GM12891 (cell line): ENCODE measurements at places on chromosomes 7 and 10.

DNA sequence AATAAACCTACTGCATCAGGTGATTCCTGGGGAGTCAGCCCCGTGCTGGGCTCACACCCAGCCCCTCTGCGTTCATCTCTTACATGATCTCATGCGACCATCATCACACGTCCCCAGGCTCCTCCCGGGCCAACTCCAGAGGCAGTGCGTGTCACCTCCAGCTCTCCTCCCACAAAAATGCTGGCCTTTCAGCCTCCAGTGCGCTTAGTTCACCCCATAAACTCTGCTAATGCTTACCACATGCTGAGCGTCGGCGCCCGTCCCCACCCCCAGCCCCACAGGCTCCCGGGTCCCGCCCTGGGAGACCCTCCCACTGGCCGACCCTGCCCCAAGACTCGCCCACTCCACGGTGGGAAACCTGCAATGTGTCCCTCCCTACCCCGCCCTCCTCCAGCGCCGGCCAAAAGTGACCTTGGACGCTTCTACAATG lies 816 bp upstream of the SDK1 start:
- no peak for DNase-seq

DNA sequence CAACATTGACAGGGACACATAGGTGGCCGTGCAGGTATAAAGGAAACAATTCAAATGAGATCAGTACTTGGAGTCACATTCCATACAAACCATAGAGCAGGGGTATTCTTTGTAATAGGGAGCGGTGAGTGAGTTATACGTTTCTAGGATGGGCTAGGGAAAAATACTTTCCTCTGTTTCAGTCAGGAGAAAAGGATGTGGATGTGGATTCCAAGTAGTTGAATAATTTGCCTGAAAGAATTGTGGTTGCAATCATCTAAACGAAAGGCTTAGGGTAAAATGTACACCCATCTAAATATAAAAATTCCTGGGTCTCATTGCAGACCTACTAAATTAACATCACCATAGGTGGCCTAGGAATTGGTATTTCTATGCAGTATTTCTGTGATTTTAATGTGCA lies 270.7 kb upstream of the IGFBP3 start:
- no peak for DNase-seq

GRCh38 chr7:124712017-124712416 lies 53.6 kb downstream of the GPR37 start:
- DNase-seq, result no peak

GRCh38 chr7:112481833-112482670 lies 1.3 kb downstream of the LSMEM1 start:
- DNase-seq, result no peak

DNA sequence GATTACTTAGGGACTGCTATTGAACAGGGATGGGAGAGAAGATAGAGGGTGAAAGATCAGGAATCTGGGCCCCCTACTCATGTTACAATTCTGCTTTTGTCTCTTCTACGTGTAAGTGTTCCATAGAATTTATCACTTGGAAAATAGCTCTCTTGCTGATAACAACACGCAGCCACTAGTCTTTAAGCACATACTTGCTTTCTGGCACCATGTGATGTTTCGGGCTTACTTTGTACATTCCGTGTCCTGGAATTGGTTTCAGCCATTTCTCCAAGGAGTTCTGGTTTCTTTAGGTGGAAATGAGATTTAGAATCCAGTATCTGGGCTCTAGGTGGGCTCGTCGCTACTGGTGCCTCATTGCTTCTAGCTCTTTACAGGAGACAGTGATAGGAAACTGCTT lies 59.7 kb downstream of the TFAM start:
- DNase-seq, result no peak

- DNase-seq, result no peak
These were observed 24.7 kb downstream of the DNAJB12 start for GRCh38 chr10:72330069-72330426.

- DNase-seq, result no peak
These were observed 1047.5 kb downstream of the GATA3 start for GRCh38 chr10:9102026-9102425.

DNA sequence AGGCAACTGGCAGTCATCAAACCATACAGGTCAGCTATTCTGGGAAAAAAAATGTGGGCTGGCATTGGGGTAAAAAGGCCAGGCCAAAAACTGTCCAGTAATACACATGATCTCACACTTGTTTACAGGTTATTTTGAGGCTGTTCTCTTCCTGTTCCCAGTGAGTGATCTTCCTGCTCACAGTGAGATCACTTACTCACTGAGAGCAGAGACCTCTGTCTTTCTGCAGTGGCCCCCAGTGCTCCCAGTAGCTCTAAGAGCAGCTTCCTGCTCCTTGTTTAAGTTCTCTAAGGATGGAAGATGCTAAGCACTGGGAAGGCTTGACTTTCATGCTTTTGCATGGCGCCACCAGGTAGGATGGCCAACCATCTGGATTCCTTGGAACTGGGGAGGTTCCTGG lies 93.5 kb upstream of the KIAA1217 start:
- no peak for DNase-seq

- DNase-seq, result no peak
These were observed 50.2 kb upstream of the PHYHIPL start for GRCh38 chr10:59126261-59126660.

GRCh38 chr7:90938371-90938770 lies 325.9 kb upstream of the FZD1 start:
- DNase-seq, result no peak

GRCh38 chr10:18202680-18203460 lies 62.6 kb downstream of the CACNB2 start:
- DNase-seq, result no peak

DNA sequence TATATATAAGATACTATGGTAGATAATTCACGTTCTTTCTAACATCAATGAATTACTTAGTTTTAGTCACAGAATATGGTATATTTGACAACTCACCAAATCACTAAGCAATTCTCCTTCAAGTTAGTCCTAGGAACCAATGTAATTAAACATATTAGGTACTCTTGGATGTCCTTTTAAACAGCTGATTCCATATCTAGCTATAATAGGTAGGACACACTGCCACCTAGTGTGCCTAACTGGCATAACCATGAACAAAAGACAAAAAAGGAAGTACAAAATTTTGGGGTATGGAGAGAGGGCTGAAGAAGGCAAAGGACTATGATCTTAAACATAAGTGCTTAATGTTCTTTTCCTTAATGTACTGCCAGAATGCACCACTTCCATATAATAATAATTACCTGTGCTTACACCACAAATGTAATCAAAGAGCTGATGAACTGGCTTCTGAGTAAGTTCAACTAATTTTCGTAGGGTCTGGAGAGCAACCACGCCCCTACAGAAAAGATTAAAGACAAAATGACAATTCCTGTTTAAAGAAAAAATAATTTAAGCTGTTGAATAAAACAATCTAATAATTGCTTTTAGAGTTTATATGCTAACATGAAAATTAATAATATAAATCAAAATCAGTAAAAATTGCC lies 28.7 kb downstream of the PNPLA8 start:
- DNase-seq, result no peak

DNA sequence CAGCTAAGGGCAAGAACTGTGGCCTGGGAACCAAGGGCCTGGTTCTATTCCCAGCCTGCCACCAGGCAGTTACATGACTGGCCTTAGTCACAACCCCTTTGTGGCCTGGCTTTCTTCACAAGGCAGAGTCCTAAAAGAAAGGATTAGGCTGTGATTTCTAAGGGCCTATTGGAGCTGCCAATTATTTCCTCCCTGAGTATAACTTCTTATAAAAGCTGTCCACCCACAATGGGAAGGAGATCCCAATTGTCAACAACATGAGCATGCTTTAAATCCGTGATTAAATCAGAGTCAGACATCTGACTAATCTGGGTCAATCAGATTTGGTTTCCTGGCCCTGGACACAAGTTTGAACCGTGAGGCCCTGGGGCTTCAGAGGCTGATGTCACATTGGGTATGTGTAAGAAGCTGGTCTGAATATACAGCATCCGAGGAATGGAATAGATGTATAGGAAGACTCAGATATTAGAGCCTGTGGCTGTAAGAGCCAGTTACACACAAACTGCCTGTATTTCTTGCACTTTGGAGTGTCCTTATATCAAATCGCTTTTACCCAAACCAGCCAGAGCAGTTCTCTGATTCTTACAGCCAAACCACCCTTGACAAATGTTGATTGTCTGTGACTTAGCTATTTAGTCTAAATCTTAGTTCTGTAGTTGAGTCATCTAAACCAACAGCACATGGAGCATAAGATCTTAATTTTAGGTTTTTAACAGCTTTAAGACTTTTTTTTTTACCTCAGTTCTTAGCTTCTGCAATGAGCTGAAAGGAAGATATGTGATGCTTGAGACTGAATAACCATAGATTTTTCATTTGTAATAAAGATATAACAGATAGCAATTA lies 61.3 kb downstream of the ABCB4 start:
- DNase-seq, result no peak

DNA sequence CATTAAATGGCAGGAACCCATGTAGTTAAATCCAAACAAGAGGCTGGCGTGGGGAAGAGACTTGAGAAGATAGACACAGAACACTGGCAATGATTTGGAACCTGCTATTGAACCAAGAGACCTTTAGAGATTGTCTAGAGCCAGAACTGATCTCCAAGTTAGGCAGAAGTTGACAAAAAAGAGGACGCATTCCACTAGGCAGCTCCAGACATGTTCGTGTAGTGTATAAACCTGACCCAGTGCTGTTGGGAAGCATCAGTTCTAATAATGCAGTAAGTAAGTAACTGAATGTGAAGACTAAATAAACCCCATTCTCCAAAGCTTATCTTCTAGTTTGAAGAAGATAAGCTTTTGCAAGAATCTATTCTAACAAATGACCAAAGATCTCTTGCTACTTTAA lies 50.8 kb downstream of the AP3M1 start:
- no peak for DNase-seq

DNA sequence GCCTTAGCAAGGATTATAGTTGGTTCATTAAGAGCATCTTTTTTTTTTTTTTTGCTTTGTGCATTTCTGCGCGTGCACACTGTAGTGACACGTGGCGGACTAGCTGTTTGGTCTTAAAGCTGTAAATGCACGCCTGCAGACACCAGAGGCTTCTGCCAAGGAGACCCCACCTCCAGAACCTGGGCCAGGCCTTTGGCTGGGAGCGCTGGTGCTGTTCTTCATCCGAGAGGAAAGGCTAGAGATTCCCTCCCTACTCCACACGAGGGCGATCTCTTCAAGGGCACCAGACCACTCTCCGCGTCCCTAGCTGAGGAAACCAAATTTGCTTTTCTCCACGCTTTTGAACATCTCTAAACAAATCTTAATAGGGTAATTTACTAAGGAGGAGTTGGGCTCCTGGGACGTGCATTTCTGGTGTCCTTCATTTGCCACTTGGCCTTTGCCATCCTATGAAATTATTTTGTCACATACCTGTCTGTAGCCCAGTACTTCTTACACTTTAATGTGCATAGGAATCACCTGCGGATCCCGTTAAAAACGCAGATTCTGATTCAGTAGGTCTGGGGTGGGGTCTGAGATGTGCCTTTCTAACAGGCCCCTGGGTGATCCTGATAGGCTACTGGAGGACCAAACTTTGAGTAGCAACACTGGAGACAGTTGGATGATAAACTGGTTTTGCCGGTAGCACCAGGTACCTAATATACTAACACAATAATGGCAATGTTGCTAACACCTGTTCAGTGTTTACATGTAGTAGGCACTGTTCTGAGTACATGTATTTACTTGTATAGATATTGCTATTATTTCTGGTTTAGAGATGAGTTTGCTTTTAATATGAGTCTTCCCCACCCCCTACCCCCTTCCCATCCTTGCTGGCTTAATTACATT lies 1.3 kb upstream of the SLC26A5 start:
- DNase-seq, result peak; percentile 42

DNA sequence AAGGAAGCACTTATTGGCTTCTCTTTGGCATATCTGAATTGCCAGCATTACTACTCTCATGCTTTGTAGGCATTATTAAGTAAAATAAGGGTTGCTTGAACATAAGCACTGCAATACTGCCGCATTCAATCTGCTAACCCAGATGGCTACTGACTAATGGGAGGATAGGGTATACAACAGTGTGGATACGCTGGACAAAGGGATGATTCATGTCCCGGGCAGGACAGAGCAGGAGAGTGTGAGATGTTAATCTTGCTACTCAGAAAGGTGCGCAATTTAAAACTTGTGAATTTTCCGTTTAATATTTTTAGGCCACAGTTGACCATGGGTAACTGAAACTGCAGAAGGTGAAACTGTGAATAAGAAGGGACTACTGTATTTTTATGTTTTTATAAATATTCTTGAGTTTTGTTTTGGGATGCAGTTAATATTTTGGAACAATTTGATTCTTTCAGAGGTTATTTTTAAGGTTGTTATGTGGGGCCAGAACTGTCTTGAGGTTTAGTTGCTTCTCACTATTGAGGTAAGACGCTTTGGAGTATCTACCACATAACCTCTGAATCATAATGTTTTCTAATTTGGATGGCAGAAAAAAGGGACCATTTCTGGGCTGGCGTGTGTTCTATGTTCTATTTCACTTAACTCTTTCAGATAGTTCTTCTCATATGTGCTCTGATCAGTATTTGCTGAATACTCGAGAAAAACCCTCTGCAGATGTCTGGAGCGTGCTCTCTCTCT lies 75.7 kb upstream of the SYPL1 start:
- DNase-seq, result no peak

DNA sequence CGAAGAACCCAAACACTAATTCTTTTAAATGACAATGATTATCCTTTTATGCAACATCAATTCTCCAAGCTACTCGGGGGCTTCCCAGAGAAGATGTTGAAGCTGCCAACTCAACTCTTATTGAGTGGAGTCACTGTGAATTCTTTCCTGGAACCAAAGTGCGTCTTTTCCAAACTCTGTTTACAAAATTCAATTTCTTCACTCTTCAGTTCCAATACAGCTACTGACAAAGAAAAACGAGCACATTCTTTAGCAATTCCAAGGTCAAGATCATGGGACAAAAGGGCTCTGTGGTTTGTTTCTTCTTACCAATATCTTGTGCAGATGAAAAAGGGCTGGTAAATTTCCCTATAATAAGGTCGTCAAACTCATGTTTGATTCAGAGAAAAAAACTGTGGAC lies 74.2 kb downstream of the FAS start:
- no peak for DNase-seq

- no peak for DNase-seq
These were observed 161.4 kb downstream of the ELMO1 start for GRCh38 chr7:37287131-37287855.

DNA sequence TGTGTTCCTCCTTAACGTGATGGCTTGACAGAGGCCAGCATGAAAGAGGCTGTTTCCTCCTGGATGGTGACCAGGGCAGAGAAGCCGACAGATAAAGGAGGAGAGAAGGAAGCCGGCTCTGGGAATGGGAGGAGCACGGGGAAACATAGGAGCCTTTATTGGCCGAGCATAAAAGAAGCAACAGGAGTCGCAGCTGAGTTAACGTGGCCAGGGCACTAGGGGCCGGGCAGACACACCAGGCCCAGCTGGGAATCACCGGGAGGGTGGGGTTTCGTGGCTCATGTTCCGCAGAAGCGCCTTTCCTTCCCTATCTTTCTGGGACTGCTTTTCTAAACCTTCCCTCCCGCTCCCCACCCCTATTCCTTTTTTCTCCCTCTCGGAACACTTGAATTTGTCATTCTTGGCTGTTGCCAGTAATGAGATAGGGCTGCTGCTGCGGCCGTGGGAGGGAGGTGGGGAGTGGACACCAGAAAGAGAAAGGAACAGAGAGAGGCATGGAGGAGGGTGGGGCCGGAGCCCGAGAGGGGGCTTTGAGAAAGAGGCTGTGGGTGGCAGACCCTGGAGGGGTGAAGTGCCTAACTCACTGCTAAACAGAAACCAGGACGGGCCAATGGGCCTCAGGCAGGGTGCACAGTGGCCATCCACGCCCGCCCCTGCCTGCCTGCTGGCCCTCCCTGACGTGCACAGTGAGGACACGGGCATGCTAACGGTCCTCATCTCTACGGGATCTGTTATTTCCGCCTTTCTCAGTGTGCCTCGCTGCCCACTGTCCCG lies 65.2 kb downstream of the COL13A1 start:
- no peak for DNase-seq
